AG04449 (cell line): ENCODE measurements at places on chromosomes 7 and 10.

DNA sequence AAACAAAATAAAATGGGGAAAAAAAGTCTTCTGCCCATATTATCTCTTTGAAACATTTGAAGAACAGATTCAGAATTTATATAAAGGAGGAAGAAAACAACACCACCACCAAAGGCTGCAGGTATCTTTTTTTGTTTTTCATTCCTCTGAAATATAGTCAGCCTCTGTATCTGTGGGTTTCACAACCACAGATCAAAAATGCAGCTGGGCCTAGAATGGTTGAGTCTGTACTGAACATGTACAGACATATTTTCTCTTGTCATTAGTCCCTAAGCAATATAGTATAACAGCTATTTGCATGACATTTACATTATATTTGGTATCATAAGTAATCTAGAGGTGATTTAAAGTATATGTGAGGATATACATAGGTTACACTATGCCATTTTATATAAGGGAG, 559.7 kb upstream of the LRRN3 start:
- no peak for DNase-seq

DNA sequence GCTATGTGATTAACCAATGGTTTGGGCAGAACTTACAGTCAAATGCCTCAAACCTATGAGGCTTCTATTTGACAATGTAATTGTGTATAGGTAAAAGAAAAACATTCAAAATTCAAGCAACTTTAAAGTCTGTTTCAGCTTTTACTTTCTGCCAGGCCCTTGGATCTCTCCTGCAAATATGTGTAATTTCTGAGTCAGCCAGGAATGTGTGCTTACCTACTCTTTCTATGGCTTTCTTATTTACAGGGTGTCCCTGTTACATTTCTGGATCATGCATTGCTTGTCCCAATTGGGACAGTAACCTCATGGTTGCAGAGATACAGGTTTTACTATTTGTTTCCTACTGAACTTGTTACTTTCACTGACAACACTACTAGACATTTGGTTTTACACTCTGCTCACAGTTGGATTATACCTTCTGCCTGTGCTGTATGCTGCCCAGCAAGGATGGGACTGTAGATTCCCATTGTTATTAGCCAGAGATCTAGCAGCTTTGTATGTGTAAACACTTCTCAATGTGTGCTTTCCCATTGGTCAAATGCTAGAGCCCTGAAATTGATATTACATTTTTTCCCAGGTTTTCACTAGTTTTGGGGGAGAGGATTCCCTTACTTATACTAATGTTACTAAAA, 355.3 kb downstream of the ARL4A start:
- no peak for DNase-seq

- DNase-seq = no peak
Measured at GRCh38 chr7:131072505-131073091, 255.1 kb upstream of the MKLN1 start.

DNA sequence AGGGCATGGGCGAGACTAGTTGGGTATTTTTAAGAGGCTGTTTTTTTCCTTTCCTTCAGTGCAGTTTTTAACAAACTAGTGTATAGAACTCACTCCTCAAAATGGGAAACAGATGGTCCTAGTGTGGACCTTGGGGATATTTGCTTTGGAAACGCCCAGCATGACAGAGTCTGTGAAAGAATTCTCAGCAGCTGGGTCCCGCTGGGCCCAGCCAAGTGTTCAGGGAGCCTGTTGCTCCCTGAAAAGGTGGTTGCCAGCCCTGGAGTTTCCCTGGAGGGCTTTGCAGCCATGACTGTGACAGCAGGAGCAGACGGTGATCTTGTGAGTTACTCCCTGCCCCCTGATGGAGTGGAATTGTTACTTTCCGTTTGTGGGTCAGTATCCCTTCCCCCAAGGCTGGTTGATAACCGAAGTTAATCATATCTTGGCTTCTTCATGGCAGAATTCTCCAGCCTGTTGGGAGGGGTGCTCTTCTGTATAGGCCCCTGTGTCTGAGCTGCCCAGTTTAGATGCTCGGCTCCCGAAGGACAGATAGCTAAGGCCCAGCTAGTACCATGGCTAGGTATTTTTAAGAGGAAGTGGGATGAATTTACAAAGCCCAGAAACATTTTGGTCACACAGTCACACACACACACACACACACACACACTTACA, 278.6 kb upstream of the HABP2 start:
- DNase-seq = no peak

DNA sequence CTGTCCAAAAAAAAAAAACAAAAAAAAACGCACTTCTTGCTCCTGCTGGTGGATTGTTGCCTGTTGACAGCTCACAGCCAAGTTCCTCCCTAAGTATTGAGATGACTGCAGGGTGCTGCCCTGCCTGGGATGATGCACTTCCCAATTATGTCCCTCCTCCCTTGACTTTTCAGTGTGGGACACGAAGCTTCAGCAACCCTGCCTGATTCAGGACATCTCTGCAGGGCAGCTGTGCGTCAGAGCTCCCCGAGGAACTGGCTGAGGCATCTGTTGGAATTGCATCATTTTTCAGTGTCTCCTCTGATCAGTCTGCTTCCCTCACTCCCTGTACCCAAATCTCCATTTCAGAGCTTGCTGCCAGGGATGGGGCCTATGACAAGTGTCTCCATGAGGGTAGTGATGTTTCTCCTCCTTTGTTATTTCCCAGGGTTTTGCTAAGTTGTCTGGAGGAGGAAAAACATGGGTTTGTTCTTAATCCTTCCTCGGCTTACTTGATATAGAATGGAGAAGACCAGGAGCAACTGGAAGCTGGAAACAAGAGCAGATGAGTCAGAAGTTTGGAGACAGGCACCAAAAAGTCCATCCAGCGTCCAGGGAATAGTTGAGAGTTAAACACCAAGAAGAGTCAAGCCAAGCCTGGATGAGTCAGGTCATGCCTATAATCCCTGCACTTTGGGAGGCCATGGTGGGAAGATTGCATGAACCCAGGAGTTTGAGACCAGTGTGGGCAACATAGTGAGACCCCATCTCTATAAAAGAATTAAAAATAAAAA, 355.1 kb downstream of the GALNT17 start:
- DNase-seq = peak; percentile 41

DNA sequence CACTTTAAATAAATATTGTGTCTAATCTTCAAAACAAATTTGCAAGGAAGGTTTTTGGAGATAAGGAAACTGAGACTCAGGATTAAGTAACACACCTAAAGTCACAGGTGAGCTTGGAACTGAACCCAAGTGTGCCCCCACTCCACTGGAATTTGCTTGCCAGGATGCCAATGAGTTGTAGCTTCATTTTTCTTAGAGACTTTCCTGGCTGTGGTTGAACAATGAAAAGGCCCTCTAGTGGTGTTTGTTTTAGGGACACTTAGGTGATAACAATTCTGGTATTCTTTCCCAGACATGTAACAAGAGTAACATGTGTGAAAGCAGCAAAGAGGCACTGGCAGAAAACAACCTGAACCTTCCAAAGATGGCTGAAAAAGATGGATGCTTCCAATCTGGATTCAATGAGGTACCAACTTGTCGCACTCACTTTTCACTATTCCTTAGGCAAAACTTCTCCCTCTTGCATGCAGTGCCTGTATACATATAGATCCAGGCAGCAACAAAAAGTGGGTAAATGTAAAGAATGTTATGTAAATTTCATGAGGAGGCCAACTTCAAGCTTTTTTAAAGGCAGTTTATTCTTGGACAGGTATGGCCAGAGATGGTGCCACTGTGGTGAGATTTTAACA, 1.5 kb downstream of the IL6 start:
- DNase-seq = no peak

GRCh38 chr7:102146122-102146521, 140.5 kb upstream of the SH2B2 start:
- no peak for DNase-seq

GRCh38 chr10:78366663-78367411, 333.2 kb downstream of the RPS24 start:
- no peak for DNase-seq

GRCh38 chr7:133614251-133614650, 361.4 kb downstream of the EXOC4 start:
- DNase-seq = no peak

GRCh38 chr7:93894966-93895640, 4.5 kb upstream of the TFPI2 start:
- DNase-seq = no peak

DNA sequence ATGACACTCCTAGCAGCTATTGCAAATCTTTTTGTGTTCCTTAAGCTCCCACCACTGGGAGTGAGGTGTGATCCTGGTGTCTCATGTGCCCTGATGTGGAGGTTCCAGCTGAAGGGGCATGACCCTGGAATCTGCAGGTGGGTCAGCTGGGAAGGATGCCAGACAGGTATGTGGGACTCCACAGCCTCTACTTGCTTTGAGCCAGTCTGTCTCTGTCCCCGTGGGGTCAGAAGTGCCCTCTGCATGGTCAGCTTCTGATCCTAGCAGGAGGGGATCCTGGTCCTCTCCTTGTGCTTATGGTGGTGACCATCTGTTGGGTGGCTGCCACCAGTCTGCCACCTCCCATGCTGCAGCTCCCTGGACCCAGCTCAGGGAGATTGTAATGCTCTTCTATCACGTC, 51.1 kb upstream of the COMTD1 start:
- no peak for DNase-seq

GRCh38 chr10:124348801-124349200, 69.9 kb downstream of the OAT start:
- no peak for DNase-seq

DNA sequence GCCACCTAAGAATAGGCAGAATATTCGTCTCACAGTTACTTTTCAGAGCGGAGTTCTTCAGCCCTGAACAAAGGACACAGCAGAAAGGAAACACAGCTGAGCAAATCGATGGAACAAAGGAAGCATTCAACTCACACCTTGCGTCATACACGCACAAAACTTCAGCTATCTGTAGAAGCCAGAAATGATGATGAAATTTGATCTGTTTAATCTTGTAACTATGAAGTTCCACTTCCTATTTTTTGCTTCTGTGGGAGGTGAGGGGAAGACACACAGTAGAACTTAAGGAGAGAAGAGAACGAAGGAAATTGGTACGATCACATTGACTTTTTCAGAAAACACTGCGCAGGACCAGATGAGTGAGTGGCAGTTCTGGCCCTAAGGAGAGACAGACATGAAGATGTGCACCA, 26.2 kb downstream of the FAM171A1 start:
- DNase-seq = no peak

- no peak for DNase-seq
Measured at GRCh38 chr7:116521046-116521664, 3.7 kb upstream of the CAV1 start.
